ENCODE measurements at places on chromosomes 7 and 10.

DNA sequence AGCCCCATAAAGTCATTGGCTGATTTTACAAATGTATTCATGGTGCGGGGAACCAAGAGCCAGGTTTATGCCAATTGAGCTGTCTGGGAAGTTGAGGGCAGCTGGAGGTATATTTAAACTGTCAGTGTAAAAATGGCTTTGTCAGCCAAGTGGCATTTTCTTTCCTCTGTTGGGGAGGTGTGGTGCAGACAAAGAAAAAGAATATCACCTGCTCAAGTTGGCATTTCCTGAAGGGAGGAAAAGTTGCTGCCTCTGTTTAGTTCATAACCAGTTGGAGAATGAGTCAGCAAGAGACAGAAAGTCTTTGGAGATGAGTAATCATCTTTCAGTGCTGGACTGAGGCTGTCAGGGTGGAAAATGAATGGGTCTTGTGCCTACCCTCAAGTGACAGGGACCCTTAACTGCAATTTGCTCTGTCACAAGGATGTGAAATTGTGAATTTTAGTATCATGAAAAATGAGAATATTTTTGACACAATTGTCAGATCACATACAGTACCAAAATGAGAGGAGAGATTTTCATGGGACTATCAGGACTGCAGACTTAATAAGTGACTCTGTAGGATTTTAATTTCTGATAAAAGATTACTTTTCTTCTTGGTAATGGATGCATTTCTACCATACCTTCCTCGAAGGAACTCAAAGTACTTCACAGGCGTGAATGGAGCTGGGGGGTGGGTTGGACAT lies 137.3 kb downstream of the ANLN start:
- peak; percentile 81 for DNase-seq

DNA sequence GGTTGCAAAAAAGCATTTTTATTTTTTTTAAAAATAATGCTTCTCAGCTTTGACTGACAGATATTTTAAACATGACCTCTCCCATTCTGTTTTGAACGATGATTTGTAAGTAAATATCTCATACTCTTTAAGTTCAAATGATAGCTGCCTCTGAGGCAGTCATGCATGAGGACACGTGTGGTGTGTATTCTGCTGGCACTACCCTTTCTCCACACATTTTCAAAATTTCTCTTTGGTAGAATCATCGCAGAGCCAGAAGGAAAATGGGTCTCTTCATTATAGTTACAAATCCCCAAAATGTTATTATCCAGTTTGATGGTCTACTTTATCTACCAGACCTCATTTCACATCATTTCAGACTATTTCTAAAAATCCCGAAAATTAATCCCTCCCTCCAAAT lies 55.1 kb downstream of the FZD1 start:
- no peak for DNase-seq

DNA sequence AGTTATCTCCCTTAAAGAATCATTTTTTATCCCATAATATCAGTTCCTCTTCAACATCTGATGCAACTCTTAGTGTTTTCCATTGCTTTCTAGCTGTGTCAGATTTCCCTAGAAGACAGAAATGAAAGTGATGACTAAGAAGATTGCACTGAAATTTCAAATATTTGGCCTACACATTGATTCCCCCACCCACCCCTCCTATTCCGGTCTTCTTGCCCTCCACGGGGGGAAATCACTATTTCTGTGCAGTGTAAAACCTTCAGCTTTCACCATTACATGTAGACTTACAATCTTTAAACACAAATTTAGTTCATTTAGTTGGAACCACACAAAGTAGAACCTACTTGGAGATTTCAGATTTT lies 63.7 kb upstream of the IL6 start:
- DNase-seq: peak; percentile 31

DNA sequence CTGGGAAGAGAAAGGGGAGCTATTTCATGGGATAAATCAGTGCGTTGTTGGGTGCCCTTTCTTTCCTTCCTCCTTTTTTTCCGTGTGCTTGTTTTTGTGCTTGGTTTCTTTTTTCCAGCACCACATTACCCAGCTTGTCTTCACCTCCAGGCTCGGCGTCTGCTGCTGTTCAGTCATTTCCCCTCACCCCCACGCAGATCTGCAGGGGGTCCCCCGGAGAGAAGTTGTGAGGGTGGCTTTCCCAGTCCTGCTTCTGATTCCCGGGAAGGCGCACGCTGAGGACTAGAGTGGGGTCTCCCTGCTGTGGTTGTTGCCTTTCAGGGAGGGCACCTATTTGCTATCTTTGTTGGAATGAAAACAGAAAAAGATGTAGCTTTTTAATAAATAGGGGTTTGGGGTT lies 1.6 kb downstream of the CAMK1D start:
- no peak for DNase-seq

DNA sequence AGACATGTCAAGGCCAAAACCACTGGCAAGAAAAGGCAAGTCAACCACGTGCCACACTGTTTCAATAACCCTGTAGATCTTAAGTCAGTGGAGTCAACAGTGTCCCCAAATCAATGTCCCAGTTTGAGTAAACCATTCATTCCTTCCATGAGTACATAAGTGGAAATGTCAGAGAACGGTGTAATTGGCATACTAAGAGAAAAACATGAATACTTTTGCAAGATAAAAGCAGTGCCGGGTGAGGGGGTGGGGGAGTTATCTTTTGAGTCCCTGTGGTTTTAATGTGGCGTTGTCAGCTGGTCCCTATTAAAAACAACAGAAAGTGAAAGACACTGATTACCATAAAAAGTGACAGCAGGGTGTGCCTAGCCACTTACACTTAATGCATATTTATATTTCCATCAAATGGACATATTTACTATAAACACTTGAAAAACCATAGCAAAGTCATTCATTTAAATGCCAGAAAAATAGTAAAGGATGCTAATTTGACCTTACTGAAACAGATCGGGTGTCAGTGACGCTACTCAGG lies 37.8 kb downstream of the RSU1 start:
- DNase-seq: no peak

DNA sequence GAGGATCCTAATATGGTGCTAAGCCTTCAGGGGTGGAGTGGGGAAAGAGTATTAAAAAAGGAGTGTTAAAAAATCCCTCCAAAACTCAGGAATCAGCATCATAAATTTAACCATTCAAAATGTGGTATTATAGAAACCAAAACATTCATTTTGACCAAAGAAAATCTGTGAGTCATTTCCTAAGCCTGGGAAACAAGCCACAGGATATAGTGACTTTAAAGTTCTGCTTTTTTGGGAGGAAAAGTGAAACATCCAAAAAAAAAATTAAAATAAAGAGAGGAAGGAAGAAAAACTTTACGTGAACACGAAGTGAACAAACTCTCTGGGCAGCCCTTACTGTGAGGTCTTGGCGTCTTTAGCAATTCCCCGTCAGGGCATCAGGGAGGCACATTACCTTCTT lies 74.0 kb upstream of the GSDME start:
- peak; percentile 46 for DNase-seq

DNA sequence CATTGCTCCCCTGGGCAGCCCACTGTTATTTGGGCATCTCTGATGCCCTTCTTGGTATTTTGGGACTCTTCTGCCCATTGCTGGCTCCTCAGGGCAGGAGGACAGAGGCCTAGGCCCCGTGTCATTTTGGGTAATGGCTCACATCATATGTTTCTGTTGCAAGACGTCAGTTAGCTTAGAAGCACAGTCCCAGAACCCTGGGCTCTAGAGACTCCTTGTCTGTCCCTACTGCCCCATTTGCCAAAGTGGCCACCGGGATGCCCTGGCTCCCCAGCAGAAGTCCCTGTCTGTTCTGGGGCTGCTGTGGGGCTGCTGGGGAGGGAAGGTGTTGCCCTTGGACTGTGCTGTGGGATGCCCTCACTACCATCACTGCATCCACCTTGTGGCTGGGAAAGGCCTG lies 48.8 kb downstream of the ADCYAP1R1 start:
- DNase-seq: no peak

GRCh38 chr10:343231-344220 lies 208.3 kb downstream of the ZMYND11 start:
- DNase-seq: no peak

DNA sequence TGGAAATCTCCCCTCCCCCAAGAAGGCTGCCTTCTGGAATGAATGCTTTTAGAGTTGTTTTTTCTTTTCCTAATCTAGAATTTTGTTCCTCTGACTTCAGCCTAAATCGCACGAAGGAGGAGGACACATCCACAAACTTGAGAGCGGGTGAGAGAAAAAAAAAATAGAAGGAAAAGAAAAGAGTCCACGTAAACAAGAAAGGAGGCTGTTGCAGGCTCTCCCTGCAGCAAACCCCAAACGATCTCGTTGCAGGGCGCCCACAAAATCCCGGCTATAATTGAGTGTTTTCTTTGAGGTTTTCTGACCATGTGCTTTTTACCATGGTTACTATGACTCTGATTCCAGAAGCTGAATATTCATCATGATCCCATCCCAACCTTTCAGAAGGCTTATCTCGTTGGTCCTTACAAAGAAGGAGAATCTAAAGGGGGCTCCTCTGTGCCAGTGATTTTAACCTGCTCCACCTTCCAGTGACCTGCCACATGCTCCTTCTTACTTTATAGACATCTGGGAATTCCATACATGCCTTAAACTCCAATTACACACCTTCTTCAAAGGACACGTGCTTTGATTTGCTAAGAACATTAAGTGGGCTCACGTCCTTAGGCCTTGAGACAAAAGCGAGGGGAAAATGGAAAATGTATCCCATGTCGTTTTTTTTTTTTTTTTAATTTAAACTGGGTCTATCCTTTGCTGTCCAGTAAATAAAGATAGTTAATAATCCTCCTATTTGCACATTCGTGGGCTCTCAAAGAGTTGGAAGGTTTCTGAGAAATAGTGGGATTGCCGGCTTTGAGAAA lies 5.8 kb downstream of the TWIST1 start:
- DNase-seq: no peak

GRCh38 chr7:114295522-114295921 lies 119.1 kb upstream of the FOXP2 start:
- DNase-seq: no peak

GRCh38 chr10:49735848-49736563 lies 26.1 kb downstream of the OGDHL start:
- no peak for DNase-seq

DNA sequence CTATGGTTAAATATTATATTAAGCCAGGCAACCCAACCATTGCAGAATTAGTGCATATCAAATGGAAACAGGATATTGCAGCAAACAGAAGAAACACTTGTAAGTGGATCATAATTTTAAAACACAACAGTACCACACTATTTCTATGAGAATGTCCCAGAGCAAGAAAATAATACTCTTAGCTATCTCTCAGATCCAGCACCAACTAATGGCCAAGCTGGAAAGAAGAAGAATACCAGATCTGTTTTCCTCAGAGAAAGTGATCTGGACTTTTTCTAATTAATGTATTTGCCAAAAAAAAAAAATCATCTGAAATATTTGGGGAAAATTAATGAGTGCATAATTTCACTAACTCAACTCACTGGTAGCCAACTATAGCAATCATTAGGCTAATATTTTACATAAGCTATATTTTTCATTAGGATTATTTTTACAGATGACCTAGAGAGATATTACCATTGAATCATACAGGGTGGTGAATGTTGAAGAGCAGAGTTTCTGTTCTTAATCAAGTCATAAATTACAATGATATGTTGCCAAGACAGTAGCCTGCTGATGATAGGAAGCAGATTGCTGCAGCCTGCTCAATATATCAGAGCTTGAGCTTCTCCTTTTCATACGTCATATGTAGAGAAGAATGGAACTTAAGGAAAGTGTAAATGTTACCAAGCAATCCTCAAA lies 995.4 kb upstream of the LRRN3 start:
- no peak for DNase-seq

DNA sequence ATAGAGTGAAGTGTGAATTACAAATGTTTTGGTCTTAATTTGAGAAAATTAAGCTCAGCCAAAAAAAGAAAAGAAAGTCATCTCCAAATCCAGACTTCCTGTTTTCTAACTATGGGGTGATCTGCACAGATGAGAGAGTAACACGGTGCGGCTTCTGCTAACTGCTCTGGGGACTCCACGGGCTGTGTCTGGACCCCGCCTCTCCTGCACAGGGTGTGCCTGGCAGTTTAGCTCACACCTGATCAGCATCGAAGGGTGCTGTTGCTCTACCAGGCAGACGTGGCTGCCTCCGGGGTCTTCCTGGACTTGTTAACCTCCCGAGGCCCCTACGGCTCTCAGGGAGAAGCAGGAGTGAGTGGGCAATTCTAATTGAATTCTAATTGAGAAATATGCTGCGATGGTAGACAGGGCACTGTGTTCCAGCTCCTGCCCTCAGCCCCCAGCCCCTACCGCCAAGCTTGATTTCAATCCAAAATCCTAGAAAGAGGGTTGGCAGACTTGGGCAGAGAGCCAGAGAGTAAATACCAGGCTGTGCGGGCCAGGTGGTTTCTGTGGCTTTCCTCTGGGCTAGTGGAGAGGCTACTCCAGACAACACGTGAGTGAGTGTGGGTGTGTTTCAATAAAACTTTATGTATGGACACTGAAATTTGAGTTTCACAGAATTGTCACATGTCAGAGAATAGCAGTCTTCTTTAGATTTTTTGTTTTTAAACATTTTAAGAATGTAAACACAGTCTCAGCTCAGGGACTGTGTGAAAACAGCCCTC lies 13.4 kb downstream of the SHH start:
- DNase-seq: no peak

GRCh38 chr10:88119160-88119559 lies 255.7 kb downstream of the PTEN start:
- DNase-seq: no peak

DNA sequence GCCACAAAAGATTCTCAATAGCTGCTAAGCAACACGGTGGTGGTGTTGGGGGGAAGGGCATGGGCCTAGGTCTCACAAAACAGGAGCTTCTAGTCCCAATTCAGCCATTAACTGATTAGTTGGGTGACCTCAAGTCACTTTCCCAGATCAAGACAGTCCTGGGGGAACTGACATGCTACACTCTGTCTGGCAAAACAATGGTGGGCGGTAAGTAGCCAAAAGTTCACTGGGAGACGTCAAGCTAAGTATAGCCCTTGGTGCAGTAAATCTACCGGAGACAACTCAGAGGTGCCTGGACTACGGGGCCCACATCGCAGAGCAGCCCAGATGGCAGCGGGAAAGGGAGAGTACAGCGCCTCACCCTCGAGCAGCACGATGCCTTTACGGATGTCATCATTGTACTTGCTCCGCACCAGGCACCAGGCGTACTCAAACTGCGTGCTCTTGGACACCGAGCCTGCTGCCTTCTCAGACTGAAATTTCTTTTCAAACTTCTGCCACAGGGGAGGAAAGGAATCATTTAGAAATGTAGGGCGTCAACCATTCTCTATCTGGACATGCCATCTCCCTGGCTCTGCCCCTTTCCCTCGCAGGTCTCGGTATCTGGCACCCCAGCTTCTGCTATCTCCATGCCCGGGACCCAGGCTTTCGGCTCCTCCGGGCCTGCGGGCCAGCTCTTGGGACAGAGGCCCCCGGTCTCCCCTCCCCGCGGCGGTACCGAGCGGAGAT lies 1.1 kb downstream of the FIS1 start:
- no peak for DNase-seq

- no peak for DNase-seq
Measured at GRCh38 chr7:41803569-41803968, 100.7 kb upstream of the INHBA start.

GRCh38 chr10:92839191-92840085 lies 8.9 kb upstream of the EXOC6 start:
- peak; percentile 44 for DNase-seq

DNA sequence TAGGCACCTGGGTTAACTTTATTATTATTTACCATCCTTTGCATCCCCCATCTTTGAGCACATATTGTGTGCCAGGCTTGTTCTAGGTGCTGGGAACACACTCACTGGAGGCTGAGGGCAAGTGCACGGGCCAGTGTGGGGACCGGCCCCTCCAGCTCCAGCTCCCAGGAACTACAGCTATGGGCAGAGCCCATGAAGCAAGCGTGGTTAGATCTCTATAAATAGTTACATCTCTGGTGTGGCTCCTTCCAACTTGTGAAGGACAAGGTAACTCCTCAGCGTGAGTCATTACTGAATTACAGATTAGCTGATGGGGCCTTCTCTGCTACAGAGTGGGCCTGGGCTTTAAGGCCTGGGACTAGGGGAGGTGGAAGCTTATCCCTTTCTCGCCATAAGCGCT lies 583.5 kb downstream of the SDK1 start:
- no peak for DNase-seq
